ENCODE measurements at places on chromosomes 1 and 21.

DNA sequence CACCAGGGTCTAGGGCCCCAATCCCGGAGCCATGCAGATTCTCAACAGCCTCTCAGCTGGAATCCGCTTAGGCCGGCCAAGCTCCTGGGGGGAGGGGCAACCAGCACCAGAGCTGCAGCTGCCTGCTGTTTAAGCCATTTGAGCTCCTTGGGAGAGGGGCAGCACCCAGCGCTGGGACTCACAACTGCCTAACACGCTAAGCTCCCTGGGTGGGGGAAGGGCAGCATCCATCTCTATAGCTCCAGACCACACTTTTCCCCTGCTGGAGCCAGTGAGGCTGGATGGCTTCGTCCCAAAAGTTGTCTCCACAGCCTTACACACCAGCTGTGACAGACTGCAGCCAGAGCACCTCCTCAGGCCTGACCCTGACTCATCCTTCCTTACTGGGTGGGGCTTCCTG, 6.9 kb upstream of the PTGFR start:
- DNase-seq = no peak

DNA sequence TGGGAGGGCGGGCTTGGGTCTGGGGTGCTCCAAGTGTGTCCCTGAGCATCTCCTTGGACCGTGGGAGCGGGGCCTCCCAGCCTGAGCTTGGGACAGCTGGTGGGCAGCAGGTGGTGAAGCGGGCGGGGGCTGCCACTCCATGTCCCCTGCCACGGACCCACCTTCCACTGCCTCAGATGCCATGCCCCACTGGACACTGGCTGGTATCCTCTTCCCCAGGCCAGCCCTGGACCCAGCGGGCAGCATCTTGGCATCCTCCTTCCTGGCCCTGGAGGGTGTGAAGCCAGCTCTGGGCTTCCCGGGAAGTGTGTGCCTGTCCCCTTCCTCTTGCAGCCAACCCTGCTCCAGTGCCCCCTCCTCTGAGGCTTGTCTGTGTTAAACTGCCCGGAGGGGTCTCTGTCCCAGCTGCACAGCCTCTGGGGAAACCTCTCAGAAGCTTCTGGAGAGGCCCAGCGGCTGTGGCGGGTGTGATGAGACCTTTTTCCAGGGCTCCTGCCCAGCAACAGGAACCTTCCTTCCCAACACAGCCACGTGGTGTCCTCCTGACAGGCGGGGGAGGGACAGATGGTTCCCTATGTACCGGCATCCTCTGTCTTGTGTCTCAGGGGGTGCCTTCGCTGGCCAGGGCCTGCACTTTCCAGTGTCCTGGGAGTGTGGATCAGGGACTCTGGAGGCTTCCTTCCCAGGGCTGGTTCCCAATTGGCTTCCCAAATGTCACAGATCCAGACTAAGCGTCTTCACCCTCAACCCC, 81.6 kb upstream of the DISP3 start:
- no peak for DNase-seq

DNA sequence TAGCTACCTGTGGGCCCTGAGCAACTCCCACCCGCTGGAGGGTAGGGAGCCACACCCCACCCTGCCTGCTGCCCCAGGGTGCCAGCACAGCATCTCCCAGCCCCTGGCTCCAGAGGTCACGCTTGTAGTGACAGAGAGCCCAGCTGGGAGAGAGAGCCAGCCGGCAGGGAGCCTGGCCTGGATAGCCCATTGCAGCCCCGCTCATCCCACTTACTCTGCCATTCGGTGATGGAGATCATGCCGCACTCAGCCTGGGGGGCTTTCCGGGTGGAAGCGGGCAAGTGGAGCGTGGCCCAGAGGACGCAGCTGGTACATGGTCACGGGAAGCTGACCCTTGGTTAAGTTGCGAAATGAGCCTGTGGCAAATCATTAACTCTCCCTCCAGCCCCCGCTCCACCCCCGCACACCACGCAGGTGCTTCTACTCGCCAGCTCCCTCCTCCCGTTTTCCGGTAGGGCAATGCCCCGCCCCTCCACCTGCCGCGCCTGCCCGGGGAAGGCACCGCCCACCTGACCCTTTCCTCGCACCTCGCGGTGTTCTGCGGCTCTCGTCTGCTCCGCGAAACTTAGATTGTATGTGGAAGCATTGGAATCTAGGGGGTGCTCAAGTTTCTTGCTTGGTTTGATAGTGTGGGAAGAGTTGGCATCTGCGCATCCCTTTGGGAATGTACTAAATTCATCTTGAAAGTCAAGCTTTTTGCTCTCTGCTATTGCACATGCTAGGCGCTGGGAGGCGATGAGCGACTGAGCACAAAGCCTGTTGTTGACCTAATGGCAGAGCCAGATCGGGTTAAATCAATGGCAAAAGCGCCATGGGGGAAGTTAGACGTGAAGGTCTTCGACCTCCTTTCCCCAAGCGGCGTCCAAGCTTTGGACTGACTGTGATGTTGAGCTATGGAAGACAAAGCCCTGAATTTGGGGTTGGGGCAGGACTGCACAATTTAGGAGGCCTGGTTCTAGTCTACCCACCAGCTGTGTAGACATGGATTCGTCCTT, at the start of gene GOLT1A:
GOLT1A (minus strand) TSS at position 321 of the 995 bp plus-strand sequence; CDS start at position 239, 82 bp downstream.
- DNase-seq = peak; percentile 40

DNA sequence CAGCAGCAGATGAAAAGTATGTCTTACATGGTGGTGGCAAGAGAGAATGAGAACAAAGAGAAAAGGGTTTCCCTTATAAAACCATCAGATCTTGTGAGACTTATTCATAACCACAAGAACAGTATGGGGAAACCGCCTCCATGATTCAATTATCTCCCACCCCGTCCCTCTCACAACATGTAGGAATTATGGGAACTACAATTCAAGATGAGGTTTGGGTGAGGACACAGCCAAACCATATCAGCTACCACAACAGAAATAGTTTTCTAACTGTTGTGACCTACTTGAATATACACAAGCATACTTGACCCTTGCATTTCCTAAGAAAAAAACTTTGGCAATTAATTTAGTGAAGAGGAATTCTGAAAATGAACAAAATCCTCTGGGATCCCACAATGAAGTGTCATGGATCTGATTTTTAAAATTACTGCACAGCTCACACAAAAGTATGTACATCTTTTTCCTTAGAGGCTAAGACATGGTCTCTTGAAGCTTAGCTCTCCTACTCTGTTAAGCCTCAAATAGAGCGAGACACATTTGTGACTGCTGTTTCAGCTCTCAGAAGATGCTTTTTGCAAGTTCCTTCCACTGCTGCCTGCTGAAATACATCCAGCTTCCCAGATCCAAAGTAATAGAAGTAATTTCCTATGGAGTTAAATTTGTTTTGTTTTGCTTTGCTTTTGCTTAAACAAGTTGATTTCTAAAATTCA, 265.8 kb downstream of the DPYD start:
- DNase-seq = no peak

DNA sequence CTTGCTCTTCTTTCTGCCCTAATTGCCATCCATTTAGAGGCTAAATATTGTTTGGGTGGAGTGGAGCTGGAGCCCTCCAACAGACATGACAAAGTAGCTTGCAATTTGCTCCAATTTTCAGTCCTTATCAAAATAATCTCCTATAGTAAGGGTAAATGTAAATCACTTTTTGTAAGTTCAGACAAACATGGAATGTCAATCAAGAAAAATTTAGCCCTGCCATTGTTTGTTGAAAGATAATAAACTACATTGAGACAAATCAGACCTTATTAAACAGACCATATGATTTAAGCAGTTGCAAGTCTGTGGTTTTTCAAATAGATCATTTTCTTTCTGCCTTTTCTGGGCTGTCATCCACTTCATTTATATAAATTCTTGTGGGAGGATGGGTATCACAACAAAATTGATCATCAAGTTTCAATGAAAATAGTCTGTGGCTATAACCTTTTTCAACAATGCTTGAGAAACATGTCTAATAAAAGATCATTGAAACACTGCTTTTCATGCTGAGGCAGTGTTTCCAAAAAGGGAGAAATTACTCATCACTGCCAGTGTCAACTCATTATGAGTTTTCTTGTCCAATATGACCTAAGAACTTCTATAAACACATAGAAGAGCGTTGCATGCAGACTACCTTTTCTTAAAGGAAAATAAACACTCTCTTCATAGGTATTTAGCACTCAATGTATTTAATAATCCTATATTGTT, 1152.0 kb upstream of the B3GALT2 start:
- DNase-seq = no peak

GRCh38 chr1:23905461-23906025, 7.6 kb downstream of the CNR2 start:
- no peak for DNase-seq

DNA sequence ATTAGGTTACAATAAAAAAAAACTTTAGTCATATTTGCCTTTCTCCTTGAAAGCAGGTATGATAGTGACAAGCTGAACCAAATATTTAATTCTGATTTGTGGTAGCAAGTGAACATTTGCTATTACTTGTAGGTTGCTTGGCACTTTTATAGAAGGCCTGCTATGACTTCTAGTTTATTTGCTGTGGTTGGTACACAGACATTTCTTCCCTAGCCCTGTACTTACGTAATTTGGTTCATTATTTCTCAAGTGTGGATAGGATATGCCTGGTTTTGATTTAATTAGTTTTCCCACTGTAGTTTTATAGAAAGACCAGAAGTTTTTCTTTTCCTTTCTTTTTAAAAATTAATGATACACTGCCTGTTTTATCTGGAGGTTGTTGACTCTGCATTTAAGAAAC, 55.9 kb downstream of the PPP2R5A start:
- no peak for DNase-seq

GRCh38 chr1:156525071-156525501, 24.5 kb upstream of the MEF2D start:
- DNase-seq = no peak

GRCh38 chr1:185573677-185574076, 160.5 kb upstream of the HMCN1 start:
- DNase-seq = no peak

DNA sequence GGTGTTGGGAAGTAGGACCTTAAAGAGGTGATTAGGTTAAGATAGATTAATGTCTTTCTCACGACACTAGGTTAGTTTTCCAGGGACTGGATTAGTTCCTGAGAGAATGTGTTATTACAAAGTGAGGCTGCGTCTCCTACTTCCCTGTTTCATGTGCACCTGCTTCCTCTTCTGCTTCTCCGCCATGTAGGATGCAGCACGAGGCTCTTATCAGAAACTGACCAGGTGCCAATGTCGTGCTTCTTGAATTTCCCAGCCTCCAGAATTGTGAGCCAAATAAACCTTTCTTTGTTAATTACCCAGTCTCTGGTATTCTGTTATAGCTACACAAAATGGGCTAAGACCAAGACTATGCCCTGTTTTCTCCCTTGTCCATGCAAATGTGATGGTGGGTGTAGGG, 152.2 kb upstream of the LMO4 start:
- DNase-seq = no peak

GRCh38 chr1:216665406-216665805, 57.8 kb downstream of the ESRRG start:
- DNase-seq = no peak

DNA sequence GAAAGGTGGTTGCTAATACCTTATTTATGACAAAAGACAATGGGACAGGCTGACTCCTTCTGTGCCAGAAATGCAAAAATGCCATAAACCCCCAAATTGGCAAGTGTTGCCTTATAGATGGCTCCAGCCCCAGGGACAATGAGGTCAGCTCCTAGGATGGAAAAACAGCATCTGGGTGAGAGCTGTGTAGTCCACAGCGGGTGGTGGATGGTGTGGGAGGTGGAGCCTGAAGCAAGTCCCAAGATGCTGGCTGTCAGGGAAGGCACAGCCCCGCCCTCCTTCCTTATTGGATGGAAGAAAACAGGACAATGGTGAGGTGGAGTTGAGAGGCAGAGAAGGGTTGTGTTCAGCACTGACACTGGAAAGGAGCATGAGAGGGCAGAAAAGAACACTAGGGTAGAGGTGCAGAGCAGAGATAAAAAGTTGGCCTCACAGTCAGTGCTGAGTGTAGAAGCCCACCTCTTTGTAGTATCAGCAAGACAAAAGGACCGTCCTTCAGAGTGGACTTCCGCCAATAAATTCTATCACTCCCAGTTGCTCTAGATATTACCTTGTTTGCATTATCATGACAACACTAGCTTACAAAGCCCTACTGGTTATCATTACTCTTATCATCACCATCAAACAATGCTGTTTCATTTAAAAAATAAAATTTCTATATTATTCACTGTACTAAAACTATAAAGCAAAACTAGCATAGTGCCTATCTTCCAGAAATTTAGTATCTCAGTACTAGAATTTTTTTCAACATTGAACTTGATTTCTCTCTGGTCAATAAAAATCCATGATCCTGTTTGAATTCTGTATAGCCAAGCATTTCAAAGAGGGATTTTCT, 3.7 kb upstream of the SDE2 start:
- DNase-seq = peak; percentile 21

DNA sequence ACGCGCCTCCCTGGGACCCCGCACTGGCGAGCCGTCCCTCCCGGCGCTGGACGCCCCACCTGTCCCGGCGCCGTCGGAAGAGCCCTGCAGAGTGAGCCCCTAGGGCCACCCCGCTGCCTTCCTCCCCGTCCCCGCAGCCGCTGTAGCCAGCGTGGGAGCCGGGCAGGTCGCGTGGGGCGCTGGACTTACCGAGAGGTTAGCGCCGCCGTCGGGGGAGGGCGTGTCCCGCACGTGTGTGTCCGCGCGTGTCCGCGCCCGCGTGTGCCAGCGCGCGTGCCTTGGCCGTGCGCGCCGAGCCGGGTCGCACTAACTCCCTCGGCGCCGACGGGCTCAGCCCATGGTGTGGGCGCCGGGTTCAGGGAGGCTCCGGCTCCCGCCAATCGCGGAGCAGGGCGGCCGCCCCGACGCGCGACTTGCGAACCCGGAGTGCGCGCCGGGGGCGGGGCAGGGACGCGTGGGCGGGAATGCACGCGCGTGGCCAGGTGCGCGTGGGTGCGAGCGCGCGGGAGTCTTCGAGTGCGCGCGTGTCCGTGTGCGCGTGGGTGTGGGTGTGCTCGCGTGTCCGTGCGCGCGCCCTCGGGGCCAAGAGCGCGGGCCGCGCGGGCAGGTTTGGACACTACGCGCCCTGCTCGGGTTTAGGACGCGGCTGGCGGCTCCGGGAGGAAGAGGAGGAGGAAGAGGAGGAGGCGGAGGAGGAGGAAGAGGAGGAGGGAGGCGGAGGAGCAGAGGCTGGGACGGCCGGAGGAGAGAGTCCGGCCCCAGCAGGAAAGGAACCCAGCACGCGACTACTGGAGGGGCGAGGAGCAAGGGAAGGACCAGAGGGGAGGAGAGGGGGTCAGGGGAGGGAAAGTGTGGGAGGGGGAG, 145.2 kb upstream of the ETS2 start:
- DNase-seq = no peak

DNA sequence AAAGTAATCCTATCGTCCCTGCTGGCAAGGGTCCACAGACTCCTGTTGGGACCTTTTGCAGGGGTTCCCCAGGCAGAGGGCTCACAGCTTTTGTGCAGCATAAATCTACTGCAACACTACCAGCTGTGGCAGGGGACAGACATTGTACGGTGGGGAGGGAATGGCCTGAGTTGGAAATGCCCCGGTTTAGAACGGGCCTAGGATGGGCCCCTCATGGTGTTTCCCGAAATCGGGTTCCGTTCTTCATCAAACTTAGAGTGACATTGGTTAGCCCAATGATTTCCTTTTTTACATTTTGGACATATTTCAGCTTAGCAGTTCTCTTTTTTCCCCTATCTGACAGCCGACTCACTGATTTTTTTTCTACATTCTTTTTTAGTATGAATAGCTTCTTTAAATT, 26.5 kb upstream of the SAMD11 start:
- no peak for DNase-seq
